ENCODE measurements at places on chromosomes 11 and 22.

DNA sequence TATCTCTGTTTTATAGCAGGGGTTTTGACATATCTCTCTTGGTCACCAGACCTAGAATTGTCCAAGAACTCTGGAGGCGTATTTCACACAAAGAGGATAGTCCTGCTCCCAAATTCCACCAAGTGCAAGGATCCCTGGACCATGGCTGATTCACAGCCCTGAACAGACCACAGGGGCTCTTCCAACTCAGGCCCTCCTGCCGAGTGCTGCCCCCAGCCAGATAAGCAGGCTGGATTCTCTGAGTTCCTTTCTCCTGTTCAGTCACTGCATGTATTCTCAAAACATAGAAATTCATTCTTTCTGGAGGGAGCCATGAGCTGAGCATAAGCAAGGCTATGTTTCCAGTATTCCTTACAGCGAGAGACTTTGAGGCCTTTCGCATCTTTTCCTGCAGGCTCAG, 13.4 kb upstream of the PLEKHB1 start:
- no peak for DNase-seq

DNA sequence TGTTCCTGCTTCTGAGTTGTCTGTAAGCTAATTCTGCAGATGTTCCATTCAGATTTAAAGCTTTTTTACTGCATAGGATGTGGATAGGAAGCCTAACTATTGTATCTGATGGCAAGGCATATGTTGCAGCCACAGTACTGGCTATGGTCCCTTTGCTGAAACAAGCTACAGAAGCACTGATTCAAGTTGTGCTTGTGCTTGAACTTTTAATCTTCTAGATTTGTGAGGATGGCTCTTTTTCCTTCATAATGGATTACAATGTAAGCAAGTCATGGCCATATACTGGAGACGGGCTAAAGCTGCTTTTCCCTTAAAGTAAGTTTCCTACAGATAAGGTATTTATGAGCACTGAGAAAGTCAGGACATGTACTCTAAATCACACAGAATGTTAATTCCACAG, 138.7 kb downstream of the PGR start:
- no peak for DNase-seq

GRCh38 chr22:27115816-27116256, 458.4 kb downstream of the MIAT start:
- DNase-seq: no peak

- no peak for DNase-seq
Observed at GRCh38 chr22:26912655-26913345, 255.4 kb downstream of the MIAT start.

DNA sequence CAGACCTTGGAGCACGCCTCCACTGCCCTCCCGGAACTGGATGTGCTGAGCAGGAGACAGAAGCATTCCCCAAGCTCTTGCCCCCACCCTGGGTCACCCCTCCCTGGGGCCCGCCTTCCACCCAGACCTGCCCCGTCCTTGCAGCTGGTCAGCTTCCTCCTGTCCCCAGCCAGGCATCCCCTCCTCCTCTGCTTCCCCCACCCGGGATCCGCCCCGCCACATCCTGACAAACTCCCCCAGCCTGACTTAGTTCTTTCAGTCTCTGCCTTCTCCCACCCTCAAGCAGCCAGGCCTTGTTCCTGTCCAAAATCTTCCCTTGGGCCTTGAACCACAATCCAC, 1.1 kb upstream of the PLXNB2 start:
- DNase-seq: no peak

DNA sequence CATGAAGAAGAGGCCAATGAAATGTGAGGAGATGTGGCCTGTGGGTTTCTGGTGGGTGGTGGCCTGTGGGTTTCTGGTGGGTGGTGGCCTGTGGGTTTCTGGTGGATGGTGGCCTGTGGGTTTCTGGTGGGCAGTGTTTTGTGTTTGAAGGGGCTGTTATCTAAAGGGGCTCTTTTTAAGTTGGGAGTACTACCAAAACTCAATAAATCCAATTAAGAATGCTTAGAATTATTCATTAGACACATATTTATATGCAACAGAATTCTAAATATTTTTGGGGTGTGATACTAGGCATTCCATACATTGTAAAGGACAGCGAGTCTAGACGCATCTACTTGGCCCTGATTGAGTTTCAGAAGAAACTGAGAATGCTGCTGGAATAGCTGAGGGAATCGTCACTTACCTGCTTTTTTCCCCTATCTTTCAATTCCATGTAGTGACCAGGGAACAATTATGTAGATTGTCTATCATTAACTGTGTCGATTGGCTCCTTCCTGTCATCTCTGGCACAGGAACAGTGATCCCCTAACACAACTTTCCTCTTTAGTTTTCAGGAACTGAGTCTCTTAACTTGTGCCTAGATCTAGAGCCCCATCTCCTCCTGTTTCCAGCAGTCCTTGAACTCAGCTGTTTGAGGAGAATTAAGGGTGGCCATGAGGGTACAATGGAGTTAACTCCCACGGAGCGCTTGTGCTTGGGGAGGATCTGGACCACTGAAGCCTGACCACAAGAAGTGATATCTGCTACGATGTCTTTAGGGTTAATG, 37.3 kb upstream of the TOP3B start:
- DNase-seq: no peak

DNA sequence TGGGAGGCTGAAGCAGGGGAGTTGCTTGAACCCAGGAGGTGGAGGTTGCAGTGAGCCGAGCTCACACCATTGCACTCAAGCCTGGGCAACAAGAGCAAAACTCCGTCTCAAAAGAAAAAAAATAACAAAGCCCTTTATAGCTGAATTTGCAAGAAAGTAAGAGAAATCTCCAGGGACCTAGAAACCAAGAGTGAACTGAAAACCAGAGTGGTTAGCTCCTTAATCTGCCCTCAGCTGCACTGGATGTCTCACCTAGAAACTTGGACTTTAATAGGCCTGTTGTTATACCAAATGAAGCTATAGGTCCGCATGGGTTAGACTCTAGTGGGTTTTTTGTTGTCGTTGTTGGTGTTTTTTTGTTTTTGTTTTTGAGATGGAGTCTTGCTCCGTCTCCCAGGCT, 4.1 kb downstream of the NEU3 start:
- no peak for DNase-seq

Data from activated B cell treated with CpG ODN at 0.5 μM for 24 hours (primary cell).